GM03348 (cell line): ENCODE measurements at places on chromosomes 2 and 18.

GRCh38 chr18:54762386-54762785, 65.9 kb upstream of the RAB27B start:
- DNase-seq, result no peak

GRCh38 chr18:49677762-49678413, 116.0 kb downstream of the LIPG start:
- no peak for DNase-seq

GRCh38 chr2:240572141-240573031, 4.1 kb downstream of the RNPEPL1 start:
- no peak for DNase-seq

DNA sequence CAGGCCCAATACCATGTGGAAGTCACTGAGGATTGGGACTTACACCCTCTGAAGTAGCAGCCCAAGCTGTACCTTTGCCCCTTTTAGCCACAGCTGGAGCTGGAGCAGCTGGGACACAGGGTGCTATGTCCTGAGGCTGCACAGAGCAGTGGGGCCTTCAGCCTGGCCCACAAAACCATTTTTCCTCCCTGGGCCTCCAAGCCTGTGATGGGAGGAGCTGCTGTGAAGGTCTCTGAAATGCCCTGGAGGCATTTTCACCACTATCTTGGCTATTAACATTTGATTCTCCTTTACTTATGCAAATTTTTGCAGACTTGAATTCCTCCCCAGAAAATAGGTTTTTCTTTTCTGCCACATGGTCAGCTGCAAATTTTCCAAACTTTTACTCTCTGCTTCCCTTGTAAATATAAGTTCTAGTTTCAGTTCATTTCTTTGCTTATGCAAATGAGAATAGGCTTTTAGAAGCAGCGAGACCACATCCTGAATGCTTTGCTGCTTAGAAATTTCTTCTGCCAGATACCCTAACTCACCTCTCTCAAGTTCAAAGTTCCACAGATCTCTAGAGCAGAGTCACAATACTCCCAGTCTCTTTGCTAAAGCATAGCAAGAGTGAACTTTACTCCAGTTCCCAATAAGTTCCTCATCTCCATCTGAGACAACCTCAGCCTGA, 213.8 kb upstream of the MGAT5 start:
- DNase-seq, result no peak

DNA sequence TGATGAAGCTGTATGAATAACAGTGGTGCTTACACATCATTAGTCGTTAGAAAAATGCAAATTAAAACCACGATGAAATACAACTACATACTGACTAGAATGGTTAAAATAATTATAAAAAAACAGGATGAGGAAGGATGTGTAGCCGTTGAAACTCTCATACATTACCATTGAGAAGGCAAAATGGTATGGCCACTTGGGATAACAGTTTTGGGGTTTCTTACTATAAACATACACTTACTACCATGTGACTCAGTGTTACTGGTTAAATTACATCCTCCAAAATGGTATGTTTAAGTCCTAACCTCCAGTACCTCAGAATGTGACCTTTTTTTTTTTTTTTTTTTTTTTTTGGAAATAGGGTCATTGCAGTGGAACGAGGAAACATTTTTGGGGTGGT, 58.4 kb downstream of the UBE2E3 start:
- DNase-seq, result no peak

GRCh38 chr2:169759987-169760386, 26.4 kb downstream of the KLHL23 start:
- DNase-seq, result no peak

DNA sequence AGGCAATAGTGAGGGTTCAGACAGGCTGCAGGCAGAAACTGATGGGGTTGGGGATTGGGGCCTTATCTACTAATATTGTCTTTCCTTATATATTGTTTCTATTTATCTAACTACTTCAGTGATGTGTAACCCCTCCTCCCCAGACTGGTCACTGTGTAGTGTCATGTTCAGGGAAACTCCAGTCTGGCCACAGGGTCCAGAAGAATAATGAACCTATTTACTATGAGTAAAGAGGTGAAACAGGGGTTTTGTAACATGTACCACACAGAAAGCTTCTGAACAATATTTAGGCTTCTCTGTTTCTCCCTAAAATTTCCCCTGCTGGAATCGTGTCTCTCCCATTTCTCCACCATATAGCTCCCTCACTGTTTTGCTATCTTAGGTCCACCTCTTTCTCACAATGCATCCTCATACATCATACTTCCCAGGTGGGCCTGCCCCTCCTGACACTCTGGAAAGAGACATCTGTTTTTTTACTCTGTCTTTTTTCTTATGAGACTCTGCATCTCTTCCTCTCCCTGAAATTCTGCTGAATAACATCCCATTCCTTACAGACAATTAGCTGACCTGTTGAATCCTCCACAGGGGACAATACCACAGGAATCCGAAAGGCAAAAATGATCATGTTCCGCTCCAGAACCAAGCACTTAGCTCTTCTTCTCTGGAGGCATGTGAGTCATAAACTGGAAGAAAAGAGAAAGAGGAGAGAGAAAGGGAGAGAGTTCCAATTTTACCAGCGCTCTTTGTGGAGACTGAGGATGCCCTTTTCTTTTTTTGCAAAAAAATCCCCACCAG, 154.8 kb downstream of the ZEB2 start:
- DNase-seq, result no peak

- DNase-seq, result no peak
Observed at GRCh38 chr18:36050479-36050878, 16.9 kb downstream of the RPRD1A start.

- peak; percentile 66 for DNase-seq
Observed at GRCh38 chr2:208040199-208041171, 15.2 kb upstream of the PLEKHM3 start.
